Activated CD4-positive, alpha-beta T cell treated with anti-CD3 and anti-CD28 coated beads, Interleukin-2, amount 10 ng/mL, durations not matched to agents 7 days and 5 days (primary cell): ENCODE measurements at places on chromosomes 2 and 18.
A peak's percentile ranks its signal among the peaks of the same experiment; 100 is the strongest.

DNA sequence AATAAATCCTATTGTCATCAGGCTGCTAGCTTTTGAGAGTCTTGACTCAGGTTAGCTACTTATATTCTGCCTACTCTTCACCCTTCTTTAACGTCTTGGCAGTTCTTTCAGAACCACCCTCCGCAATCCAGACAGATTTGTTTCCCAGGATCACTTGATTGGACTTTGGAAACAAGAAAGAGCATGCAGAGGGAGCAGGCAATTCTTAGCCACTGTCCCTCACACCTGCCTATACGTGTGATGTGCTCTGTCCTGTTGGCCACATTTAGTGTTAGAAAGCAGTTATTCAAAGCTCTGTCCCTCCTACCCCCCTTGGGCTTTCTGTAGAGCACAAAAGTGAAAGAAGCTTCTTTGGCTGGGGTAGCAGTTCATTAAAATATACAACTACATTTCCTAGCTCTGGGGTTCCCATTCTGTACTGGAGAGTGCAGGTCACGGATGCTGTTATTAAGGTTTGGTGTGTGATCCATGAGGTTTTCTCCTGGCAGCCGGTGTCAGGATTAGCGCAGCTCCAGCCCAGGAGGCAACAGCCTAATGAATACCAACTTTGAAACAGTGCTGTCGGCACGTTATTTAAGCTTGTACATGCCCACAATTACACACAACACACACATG is 6.3 kb downstream of the FZD5 start:
- H3K4me1 ChIP-seq, result peaks cover 17% of the 10 kb centered on the region
- DNase-seq, result no peak
- peaks cover 1% of the 10 kb centered on the region for H3K36me3 ChIP-seq
- no peak overlapping the region for H3K4me3 ChIP-seq
- H3K27ac ChIP-seq, result no peak overlapping the region

- H3K27me3 ChIP-seq, result peaks cover 7% of the 10 kb centered on the region
- no peaks in the 10 kb centered on the region for H3K36me3 ChIP-seq
- no peaks in the 10 kb centered on the region for H3K4me1 ChIP-seq
- no peak overlapping the region for H3K4me3 ChIP-seq
These were observed 127.4 kb downstream of the NYAP2 start for GRCh38 chr2:225526760-225527390.

DNA sequence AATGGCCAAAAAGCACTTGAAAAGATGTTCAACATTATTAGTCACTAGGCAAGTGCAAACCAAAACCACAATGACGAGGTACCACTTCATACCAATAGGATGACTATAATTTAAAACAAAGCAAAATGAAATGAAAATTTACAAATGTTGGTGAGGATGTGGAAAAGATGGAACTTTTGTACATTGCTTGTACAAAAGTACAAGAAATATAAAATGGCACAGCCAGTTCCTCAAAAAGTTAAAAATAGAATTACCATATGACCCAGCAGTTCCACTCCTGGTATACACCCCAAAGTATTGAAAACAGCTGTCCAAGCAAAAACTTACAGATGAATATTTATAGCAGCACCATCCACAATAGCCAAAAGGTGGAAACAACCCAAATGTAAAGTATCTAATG is 107.8 kb upstream of the XPO1 start:
- no peaks in the 10 kb centered on the region for H3K27me3 ChIP-seq
- H3K4me1 ChIP-seq, result no peaks in the 10 kb centered on the region
- H3K36me3 ChIP-seq, result no peaks in the 10 kb centered on the region
- H3K27ac ChIP-seq, result no peak overlapping the region

DNA sequence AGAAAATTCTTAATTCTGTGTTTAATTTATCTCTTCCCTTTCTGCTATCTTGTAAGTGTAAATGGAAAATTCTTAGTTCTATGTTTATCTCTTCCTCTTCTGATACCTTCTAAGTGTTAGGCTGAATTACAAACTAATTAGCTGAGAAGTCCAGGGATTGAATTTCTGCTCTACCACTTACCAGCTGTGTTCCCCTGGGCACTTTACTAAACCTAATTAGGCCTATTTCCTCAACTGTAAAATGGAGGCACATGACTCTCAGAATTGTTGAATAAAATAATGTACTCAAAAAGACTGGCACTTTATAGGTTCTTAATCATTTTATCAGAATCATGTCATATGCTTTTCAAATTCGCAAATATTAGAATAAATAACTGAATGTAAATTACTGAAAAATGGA is 146.3 kb downstream of the MAP2 start:
- H3K36me3 ChIP-seq, result no peaks in the 10 kb centered on the region
- no peak for DNase-seq
- H3K27ac ChIP-seq, result no peak overlapping the region
- H3K27me3 ChIP-seq, result no peaks in the 10 kb centered on the region
- no peaks in the 10 kb centered on the region for H3K4me1 ChIP-seq

DNA sequence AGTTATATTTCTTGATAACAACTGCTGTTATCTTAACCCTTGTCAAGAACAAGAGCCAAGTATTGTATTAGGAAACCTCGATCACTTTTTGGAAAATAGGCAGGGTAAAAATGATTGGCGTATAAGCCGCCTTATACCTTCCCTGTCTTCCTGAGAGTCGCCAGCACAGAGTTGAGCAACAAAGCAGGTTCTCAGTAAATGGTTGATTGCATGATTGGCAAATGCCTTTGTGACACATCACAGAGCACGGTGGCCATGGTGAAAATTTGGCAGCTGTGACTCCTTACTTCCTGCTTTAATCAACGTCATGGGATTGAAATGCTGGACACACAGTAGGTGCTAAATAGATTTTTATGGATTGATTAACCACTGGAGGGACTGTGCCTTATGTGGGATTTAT is 3.9 kb upstream of the KLHL29 start:
- peak; percentile 14 for DNase-seq
- H3K36me3 ChIP-seq, result peaks cover 6% of the 10 kb centered on the region
- H3K4me3 ChIP-seq, result peak overlapping the region; percentile 55
- peak overlapping the region; percentile 93 for H3K27ac ChIP-seq

GRCh38 chr2:152507907-152508306 is 172.9 kb downstream of the FMNL2 start:
- no peak for DNase-seq
- H3K27ac ChIP-seq, result no peak overlapping the region
- H3K4me1 ChIP-seq, result peaks cover 6% of the 10 kb centered on the region

DNA sequence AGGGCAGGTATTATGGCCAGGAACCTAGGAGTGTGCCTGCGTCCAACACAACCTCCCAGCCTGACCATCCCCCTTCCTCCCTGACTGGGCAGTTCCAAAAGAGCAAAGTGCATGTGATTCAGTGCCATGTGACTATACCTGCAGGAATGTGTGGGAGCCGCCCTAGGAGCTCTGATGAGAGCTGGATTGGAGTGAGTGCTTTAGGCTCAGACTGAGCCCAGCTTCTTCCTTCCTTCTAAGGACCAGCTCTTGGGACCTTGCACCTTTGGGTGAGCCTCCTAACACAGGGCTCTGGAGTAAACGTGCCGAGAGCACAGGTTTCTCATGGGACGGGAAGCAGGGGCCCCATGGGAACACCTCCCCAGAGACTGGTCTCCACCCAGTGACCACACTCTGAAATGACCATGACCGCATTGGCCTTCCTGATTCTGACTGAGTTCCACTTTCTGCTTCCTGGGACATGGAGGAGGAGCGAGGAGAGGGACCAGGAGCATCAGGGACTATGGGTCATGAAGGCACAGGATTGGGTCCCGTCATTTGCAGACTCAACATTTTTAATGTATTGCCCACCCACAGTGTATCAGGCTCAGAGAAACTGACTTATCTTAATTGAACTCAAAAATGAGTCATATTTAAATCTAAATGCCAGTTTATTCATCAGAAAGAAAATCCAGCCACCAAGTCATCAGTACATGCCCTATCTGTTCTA is 87.8 kb upstream of the BCL2L11 start:
- H3K27me3 ChIP-seq, result peaks cover 20% of the 10 kb centered on the region
- no peak overlapping the region for H3K4me3 ChIP-seq
- DNase-seq, result no peak
- no peaks in the 10 kb centered on the region for H3K36me3 ChIP-seq
- no peaks in the 10 kb centered on the region for H3K4me1 ChIP-seq

DNA sequence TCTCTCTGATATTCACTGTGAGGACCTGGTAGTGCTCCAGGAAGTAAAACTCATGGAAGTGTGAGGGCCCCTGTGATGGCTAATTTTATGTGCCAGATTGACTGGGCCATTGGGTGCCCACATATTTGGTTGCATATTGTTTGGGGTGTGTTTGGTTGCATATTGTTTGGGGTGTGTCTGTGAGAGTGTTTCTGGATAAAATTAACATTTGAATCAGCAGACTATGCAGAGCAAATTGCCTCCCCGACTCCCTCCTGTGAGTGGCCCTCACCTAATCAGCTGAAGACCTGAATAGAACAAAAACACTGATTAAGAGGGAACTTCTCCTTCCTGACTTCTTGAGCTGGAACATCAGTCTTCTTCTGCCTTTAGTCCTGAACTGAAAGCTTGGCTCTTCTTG is 173.3 kb upstream of the LINC00305 start:
- no peak overlapping the region for H3K27ac ChIP-seq
- H3K4me3 ChIP-seq, result no peak overlapping the region
- DNase-seq, result no peak
- no peaks in the 10 kb centered on the region for H3K4me1 ChIP-seq
- H3K27me3 ChIP-seq, result no peaks in the 10 kb centered on the region

DNA sequence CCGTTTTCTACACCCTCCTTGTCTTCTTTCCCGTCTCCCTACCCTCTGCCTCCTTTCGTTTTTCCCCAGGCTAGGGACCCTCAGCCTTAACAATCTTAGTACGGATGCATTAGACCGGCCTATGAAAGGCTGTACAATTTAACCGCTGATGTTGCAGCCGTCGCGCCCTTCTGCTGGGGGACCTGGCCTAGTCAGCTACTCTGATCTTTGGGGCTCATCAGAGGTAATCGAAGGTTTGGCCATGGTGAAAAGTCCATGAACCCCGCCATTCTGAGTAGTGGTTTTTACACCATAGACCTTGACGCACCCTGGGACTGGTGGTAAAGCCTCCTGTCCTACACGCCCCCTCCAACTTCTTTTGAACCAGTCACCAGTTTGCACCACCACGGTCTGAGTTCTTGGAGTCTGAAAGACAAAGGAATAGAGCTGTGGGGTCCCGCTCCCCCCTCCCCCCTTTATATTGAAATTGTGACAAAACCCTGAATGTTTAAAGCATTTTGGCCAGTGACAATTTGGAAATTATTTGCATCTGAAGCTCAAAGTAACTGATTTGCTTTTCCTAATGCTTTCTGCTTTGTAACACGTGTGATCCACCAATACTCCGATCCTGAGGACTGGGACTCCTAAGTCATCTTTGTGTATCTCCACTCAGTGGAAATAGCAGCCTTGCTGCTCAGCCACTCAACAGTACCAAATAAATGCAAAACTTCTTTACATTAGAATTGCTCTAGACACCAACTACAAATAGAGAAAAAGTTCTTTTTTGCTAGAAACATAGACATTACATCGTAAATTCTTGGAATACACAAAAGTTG is 642 bp upstream of the SRSF7 start:
- H3K27ac ChIP-seq, result peak overlapping the region; percentile 99
- H3K36me3 ChIP-seq, result peaks cover 40% of the 10 kb centered on the region
- H3K4me3 ChIP-seq, result peak overlapping the region; percentile 91
- no peak for DNase-seq
- no peaks in the 10 kb centered on the region for H3K27me3 ChIP-seq

- H3K27ac ChIP-seq, result no peak overlapping the region
- H3K27me3 ChIP-seq, result peaks cover 7% of the 10 kb centered on the region
- H3K36me3 ChIP-seq, result peaks cover 3% of the 10 kb centered on the region
- DNase-seq, result no peak
- H3K4me3 ChIP-seq, result no peak overlapping the region
- H3K4me1 ChIP-seq, result no peaks in the 10 kb centered on the region
These were observed 232.6 kb upstream of the FBXO11 start for GRCh38 chr2:48138898-48139297.

- peaks cover 18% of the 10 kb centered on the region for H3K36me3 ChIP-seq
- no peaks in the 10 kb centered on the region for H3K27me3 ChIP-seq
- no peak for DNase-seq
- no peak overlapping the region for H3K4me3 ChIP-seq
- peaks cover 63% of the 10 kb centered on the region for H3K4me1 ChIP-seq
- H3K27ac ChIP-seq, result no peak overlapping the region
These were observed 1.2 kb upstream of the WDR7 start for GRCh38 chr18:56649996-56650395.

GRCh38 chr2:101195871-101196661 is 44.9 kb upstream of the TBC1D8 start:
- H3K27me3 ChIP-seq, result no peaks in the 10 kb centered on the region
- no peak for DNase-seq
- no peak overlapping the region for H3K27ac ChIP-seq
- no peaks in the 10 kb centered on the region for H3K4me1 ChIP-seq

DNA sequence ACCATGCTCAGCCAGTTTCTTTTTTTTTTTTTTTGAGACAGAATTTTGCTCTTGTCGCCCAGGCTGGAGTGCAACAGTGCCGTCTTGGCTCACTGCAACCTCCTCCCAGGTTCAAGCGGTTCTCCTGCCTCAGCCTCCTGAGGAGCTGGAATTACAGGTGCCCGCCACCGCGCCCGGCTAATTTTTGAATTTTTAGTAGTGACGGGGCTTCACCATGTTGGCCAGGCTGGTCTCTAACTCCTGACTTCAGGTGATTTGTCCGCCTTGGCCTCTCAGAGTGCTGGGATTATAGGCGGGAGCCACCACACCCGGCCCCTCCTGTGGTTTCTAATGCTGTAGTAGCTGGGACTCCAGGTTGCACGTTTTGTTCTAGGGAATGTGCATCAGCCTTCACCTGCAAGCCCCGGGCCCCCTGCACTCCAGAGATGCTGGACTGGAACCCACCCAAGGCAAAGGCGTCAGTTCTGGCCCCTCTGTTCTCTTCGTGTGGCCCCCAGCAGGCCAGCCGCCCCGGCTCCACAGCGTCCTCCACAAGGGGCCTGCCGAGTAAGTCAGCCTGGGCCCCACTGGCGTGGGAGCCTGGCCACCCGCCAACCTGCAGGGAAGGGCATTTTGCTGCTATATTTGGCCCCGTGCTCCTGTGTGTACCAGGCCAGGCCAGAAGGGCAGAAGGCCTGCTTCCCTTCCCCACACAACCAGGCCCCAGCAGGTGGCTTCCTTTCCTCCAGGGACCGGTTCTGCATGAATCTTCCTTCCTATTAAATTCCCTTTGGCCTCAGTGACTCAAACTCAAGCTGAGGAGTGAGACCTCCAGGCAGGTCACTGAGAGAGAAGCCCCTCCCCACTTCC is 25.7 kb upstream of the B3GNT7 start:
- H3K4me1 ChIP-seq, result no peaks in the 10 kb centered on the region
- no peaks in the 10 kb centered on the region for H3K27me3 ChIP-seq
- H3K36me3 ChIP-seq, result no peaks in the 10 kb centered on the region
- H3K27ac ChIP-seq, result no peak overlapping the region

DNA sequence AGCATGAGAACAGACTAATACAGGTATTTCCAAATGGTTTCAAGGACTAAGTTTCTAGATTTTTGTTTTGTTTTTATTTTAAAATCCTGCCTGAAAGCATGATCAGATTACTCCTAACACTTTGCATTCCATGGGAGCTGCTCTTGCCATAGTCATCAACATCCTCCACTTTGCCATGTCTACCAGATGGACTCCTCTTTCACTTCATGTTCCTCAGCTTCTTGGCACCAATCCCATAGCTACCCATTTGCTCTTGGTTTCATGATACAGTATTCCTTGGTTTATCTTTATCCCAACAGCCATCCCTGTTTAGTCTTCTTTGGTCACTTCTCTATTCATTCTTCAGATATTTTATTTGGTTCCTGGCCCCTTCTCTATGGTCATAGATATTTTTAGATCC is 154.2 kb upstream of the CCDC195 start:
- H3K27me3 ChIP-seq, result no peaks in the 10 kb centered on the region
- no peak for DNase-seq
- no peaks in the 10 kb centered on the region for H3K4me1 ChIP-seq
- H3K4me3 ChIP-seq, result no peak overlapping the region
- no peak overlapping the region for H3K27ac ChIP-seq

GRCh38 chr18:3970929-3971328 is 484.2 kb downstream of the DLGAP1 start:
- H3K27ac ChIP-seq, result no peak overlapping the region
- no peak overlapping the region for H3K4me3 ChIP-seq
- H3K4me1 ChIP-seq, result no peaks in the 10 kb centered on the region
- H3K36me3 ChIP-seq, result no peaks in the 10 kb centered on the region
